D341Med (cell line): ENCODE measurements at places on chromosomes 2 and 18.

DNA sequence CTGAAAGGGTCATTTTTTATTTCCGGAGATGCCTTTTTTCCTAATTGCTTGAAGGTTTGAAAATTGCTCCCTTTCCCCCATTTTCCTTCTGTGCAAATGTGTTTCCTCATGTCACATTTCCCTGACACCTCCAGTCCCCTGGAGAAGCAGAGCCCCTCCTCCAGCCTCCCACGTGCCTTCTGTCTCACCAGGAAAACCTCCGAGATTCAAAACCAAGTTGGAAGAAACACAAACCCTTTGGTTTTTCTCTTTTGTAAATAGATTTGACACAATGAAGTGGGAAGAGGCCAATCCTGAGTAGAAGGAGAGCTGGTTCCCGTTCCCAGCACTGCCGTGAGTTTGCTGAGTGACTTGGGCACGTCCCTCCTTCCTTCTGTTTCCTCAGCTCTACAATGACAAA, 125.4 kb upstream of the MYCN start:
- no peak for DNase-seq

GRCh38 chr2:131145040-131145439, 39.9 kb downstream of the PLEKHB2 start:
- no peak for DNase-seq

- DNase-seq, result no peak
Measured at GRCh38 chr2:240051697-240052096, 1.6 kb downstream of the OR6B3 start.

GRCh38 chr2:133418671-133419070, 149.6 kb downstream of the NCKAP5 start:
- DNase-seq, result no peak

DNA sequence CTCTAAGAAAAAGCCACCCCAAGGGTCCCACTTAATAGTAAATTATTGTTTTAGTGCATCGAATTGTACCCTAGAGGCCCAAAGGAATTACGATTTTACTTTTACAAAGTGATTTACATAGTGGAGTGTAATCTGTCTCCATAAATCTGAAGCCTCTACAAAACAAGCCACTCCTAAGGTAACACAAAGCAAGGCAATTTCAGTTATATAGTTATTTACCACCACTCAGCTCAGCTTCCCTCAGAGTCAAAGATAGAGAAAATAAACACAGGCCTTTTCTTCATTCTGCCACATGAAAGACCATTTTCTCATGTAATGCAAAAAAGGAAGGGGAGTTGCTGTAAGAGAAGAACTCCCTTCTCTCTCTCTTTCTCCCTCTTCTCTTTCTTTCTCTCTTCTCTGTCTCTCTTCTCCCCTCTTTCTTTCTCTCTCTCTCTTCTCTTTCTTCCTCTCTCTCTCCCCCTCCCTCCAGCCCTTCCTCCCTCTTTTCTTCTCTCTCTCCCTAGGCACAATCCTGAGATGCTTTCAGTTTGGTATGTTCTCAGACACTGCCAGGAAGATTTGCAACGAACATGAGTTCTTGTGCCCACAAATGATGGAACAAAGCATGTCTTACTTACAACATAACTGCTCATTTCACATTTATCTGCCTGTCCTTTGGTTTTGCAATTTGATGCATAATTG, 264.5 kb downstream of the BCL2 start:
- DNase-seq, result no peak

DNA sequence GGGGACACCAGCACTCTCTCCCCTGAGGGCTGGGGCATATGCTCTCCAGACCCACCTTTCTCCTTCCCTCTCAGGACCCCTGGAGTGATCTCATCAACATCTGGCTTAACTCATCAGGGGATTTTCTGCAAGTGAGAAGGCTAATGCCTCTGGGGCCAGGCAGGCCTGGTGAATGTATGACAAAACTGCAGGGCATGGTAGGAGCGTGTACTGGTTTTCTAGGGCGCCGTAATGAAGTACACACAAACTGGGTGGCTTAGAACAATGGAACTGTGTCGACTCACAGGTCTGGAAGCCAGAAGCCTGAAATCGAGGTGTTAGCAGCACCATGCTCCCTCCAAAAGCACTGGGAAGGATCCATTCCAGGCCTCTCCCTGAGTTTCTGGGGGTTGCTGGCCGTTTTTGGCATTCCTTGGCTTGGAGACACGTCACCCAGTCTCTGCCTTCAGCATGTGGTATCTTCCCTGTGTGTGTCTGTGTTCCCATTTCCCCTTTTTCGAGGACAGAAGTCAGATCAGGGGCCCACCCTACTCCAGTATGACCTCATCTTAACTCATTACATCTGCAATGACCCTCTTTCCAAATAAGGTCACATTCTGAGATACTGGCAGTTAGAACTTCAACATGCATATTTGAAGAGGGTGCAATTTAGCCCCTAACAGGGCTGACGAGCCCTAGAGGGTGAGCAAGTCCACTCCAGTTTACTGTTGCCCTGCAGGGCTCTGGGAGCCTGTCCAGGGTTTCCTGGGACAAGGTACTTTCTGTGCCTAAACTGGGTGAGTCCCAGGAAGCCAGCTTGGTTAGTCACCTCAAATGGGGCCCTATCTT, 45.5 kb upstream of the CAB39 start:
- no peak for DNase-seq

DNA sequence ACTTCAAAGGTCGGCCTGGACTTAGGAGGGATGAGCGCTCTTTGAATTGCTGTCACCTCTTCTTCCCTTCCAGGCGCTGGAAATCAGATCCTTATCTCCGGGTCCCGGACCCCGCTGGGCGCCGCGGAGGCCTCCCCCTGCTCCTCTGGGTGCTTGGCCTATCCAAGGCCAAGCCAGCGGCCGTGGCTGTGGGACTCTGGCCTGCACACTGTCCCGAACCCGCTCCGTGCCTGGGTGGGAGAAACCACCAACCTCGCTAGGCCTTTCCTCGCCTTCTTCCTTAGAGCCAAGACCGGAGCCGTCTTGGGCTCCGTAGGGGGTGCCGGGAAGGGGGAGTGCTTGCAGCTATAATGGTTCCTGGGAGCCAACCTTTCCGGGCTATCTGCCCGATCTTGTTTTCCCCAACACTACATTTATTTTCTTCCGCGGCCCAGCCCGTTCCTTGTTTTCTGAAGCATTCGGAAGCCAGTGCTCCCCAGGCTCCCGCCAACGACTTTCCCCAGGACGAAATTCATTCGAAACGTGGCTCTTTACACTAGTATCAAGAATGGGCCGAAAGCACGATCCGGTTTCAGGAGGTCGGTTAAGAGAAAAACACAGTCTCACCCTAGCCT, 2.4 kb downstream of the OSR1 start:
- no peak for DNase-seq

DNA sequence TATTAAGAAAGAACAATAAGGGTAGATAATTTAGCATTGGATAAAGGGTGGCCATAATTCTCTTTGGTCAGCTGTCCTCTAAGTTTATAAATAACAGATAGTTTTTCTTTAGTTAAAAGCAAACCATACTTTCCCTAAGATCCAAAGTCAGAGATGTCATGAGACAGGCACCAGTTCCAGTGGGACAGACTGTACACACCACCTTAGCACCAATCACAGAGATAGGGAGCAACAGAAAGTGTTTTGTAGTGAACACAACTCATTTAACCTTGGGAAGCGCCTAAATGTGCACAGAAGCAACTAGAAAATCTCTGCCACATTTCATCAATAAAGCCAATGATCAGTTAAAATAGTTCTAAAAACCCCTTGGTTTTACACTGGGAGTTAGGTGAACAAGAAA, 186.8 kb upstream of the SMAD7 start:
- DNase-seq, result no peak

DNA sequence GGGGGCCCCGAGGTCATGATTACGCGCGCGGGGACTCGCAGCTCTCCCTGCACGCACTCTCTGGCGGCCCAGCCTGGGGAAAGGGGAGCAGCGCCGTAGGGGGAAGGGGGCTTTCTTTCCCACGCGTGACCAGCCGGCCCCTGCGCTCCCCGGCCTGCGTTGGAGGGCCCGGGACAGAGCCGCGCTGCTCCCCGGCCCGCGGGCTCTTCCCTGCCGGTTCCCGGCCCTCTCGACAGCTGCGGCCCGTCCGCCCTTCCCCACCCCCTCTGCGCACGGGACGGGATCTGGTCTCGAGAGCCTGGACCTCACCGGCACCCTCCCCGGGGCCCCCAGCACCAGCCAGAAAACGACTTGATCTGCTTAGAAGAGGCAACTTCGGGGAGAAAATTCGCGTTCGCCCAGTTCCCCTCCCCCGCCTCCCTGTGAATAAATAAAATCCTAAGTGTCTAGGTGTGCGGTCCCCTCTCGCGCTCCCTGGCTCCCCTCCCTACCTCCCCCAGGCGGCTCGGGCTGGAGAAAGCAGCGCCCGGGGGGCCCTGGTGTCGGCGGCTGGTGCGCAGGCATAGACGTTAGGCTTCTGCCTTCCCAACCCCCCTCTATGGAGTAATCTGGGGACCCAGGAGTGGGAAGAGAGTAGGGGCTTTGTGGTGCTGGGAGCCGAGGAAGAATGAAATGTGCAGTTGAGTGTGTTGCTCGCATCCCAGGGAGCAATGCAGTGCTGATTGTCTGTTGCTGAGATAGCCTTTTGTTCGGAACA, 803 bp upstream of the FIGN start:
- DNase-seq, result peak; percentile 65

DNA sequence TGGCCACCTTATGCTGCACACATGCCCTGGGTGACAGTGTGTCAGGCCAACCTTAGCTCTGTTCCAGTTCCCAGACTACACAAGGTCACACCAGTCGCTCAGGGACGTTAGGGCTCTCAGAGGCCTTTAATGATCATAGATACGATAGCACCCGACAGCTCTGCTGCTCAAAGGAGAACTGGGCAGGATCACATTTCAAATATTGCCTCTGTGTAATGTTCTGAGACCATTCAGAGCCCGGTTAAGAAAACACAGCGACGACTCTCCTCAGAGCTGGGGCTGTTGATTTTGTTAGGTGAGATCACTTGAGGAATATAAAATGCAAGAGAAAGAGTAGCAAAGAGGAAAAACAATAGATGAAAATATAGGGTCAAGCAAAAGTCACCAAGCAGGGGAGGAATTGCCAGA, 166.6 kb upstream of the TANK start:
- DNase-seq, result no peak

GRCh38 chr2:15334644-15335326, 226.3 kb downstream of the NBAS start:
- no peak for DNase-seq

GRCh38 chr2:211203986-211204385, 647.6 kb downstream of the CPS1 start:
- no peak for DNase-seq

DNA sequence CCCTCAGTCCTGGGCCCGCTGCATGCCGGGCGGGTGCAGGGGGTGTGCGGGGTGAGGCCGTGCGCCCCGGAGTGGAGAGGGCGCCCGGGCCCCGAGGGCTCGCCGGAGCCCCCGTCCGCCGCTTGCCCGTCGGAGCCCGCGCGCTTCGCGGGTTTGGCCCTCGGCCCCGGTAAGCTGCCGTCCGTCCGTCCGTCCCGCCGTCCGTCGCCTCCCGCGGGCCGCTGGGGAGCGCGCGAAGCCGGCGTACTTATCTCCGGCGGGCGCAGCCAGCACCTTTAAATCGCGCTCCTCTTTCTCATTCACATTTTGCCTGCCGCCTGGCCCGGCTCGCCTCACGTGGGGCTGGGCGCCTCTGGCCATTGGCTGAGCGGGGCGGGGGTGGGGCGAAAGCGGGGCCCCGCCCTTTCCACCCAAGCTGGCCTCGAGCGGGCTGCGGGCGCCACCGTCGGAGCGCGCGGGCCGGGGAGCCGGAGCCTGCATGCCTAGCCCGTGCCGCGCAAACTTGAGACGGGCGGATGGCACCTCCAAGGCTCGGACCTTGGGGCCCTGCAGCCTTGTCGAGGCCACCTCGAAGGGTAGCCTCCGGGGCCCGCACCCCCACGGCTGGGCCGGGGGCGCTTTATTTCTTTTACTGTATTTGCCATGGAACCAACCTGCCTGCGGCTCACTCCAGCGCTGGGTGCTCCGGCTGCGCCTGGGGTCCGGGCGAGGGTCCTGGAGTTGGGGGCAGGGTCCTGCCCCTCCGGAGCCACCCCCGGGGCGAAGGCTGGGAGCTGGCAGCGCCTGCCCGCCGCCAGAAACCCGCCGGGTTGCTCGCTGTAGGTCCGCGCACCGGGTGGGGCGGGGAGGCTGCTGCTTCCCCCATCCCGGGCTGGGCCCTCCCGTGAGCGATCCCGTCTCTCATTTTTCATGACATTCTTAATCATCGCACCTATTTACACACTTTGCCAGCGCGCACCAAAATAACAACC, at the start of gene GBX2:
GBX2 (minus strand) TSS at position 277 of the 971 bp plus-strand sequence. CDS start 415 bp downstream, outside the sequence.
- peak; percentile 95 for DNase-seq

DNA sequence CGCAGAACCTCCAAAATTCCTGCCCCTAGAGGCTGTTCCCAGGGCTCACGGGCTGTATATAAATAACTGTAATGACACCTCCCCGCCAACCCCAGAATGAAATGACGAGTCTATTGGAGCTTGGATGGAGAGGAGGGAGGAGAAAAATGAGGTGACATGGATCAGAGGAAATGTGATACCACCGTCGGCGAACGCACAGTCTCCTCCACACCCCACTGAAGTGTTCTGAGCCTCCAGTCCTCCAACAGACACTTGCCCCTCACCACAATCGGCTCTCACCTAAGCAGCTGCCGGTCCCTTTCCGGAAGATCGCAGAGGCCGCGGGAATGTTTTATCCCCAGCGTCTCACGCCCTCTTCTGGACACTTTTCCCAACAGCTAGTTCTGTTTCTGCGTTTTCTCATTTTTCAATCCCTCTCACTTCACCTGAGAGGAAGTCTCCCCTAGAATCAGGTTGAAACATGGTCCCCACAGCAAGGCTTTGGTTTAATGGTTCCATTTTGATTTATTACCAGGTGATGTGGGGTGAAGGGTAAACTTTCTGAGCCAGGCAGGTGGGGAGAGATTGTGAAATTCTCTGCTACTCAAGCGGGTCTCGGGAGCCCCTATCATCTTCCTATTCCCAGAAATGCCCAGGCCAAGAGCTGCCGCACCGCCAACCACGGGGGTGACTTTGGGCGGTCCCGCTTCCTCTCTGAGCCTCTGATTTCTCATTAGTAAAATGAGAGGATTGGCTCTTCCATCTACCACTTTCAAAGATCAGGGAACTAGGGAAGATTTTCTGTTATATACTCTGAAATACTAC, 9.1 kb upstream of the MYO5B start:
- DNase-seq, result peak; percentile 82

DNA sequence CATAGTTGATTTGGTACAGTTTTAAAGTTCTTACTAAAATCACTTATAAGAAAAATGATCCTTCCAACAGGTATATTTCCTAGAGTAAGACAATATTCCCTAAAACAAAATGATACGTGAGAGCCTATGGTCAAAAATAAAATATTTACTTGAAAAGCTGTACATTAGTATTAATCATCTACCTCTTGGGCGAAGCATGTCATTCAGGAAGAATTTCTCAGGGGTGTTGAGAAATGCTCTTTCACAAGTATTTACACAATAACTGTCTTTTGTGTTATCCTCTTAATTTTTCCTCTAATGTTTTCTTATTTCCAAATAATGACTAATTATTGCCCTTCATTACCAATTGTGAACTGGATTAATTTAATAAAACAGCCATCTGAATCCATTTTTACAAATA, 466.3 kb downstream of the SATB2 start:
- DNase-seq, result no peak
